ENCODE measurements at places on chromosomes 1 and 21.

GRCh38 chr1:228076796-228077430 lies 5.6 kb upstream of the ARF1 start:
- DNase-seq = no peak

DNA sequence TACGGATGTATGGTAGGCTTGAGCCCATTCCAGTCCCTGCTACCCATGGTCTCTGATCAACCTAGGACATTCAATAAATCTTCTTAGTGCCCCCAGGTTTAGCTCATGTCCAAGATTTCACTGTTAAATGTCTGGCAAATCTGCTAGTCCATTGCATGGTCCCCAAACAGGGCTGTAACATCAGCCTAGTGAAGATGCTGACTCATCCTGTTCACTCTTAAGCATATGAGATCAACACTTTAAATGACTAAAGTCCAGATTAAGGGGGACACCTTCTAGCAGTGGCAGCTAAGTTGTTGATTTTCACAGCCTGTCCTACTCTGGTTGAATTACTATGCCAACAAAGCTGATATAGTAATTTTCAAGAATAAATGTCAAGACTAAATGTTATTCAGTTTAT lies 46.5 kb upstream of the NUF2 start:
- no peak for DNase-seq

GRCh38 chr1:178486100-178487069 lies 10.4 kb downstream of the CLEC20A start:
- no peak for DNase-seq

DNA sequence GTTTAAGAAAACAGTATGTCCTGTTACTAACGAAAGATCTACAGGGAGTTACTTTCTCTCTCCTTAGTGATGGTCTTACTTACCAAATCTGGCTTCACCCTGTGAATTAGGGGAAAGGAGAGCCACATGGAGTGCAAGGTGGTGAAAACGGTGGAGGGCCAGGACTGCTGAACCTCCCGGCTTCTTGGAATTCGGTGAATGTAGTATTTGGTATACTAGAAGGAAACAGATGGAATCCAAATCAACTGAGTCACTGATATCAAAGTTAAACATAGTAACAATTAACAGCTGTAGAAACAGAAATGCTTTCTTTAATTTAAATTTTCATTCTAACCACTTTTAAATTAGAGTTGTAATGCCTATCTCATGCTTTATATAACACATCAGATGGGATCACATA lies 45.7 kb downstream of the ALG14 start:
- no peak for DNase-seq

DNA sequence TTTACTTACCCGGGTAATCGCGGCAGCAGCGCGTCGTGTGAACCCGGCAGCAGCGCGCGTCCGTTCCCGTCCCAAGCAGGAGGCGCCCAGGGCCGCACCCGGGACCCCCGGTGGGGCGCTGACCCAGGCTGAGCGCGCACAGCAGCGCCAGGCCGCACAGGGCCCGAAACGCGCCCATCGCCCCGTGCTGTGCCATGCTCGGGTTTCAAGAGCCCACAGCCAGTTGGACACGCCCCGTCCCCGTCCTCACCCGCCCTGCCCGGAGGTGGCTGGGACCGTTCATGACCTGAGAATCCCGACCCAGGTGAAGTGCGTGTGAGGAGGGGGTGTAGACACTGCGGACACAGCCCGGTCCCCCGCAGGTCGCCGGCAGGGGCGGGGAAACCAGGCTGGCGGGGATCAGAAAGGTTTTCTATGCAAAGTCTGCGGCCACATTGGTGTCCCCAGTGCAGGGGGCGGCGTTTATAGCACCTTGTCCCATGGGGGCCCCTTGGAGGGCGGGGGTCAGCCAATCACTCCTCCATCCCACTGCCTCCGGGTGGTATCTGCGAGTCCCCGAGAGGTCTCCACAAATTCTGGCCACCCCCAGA lies at the start of gene TNFRSF18:
Gene TNFRSF18 (minus strand): TSS at position 217 of the 590 bp plus-strand sequence. CDS start 21 bp downstream, at position 196.
- peak; percentile 48 for DNase-seq

DNA sequence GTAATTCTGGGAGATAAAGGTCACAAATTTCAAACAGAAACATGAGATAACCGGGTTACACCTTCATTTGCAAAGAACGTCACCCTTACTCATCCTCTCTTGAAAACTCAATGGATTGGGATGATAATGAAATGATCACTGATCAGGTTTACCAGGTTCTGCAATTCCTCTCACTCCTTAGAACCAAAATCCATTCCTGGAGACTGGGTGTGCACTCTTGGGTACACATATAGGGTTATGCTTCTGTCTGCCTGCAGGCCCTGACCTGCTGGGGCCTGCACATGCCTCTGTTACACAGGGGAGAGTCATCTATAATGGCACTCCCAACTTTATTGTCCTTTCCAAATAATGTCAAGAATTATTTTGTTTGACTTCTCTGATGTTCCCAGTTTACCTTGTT lies 8.3 kb downstream of the SUSD4 start:
- DNase-seq = no peak

- DNase-seq = no peak
Observed at GRCh38 chr1:99439433-99440075, 175.3 kb downstream of the PLPPR4 start.

- DNase-seq = no peak
Observed at GRCh38 chr1:160416369-160416768, 16.0 kb downstream of the VANGL2 start.

DNA sequence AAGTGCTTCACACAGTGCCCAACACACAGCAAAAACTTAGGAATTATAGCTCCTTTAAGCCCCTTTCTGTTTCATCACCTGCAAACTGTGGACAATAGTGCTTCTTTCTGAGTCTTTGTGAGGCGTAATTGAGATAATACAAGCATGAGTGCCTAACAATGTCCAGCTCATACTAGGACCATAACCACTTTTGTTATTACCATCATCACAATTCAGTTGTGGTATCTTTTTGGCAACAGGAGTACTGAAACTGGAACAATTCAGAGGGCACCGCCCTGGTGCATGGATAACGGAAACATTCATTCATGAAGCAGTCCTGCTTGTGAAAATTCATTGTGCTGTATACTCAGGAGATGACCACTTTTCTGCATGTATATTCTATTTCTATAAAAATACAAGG lies 18.2 kb downstream of the DNAJC11 start:
- no peak for DNase-seq

DNA sequence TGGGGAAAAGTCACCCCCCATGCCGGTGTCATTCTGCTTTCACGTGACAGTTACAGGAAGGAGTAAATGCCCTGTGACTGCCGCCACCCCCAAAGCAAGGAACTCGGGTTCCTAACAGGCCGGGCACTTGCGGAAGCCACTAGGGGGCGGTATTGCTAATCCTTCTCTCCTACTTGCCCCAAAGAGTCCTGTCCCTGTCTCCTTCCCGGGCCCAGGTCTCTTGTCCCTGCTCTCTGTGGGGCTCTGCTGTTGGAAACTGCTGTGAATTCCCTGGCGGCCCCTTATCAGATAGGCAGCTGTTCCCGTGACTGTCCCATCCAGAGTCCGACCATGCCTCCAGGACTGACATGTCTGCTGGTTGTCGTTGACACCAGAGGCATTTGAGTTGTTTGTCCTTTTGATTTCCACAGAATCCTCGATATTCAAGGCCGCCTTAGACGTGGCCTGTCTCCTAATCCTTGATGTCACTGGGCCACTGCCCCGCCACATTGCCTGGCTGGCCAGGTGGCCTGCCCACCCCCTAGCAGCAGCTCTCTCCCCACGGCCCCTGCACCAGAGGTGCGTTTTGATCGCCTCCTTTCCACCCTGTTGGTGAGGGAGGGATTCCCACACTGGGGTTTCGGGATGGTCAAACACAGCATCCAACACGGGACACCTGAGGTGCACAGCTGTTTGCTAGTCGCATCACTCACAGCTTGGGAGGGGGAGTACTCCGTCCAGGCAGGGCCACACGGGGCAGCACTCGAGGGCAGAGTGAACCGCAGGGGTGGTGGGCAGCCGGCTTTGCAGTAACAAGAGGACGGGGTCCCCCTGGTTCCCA lies 37.3 kb downstream of the CHAF1B start:
- DNase-seq = no peak

DNA sequence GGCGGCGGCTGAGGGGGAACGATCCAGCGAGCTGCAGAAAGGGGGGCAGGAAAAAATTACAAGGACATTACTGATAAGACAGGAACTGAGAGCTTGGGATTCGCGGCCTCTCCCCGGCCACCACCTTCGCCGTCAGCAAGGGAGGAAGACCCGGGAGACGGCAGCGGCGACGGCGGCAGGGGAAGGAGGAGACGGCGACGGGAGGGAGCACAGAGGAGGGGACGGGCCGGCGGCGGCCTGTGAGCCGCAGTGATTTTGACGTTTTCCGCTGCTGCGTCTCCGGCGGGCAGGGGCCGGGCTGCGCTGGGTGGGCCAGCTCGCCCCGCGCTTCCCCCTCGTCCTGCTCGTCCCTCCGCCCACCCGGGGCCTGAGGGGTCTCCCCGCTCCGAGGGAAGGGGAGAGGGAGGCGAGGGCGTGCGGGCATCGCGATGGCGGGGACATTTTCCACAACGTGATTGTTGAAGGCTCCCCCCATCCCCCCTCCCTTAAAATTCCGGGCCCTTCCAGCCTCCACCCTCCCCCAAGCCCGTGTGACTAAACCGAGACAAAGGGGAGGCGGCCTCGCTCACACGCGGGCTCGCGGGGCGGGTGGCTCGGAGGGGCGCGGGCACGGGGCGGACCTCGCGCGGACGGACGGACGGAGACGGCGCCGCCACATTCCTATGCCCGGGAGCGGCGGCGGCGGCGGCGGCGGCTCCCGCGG lies 407 bp downstream of the CAMSAP2 start:
- DNase-seq = peak; percentile 95

GRCh38 chr1:2289607-2290006 lies 61.5 kb downstream of the SKI start:
- DNase-seq = no peak

DNA sequence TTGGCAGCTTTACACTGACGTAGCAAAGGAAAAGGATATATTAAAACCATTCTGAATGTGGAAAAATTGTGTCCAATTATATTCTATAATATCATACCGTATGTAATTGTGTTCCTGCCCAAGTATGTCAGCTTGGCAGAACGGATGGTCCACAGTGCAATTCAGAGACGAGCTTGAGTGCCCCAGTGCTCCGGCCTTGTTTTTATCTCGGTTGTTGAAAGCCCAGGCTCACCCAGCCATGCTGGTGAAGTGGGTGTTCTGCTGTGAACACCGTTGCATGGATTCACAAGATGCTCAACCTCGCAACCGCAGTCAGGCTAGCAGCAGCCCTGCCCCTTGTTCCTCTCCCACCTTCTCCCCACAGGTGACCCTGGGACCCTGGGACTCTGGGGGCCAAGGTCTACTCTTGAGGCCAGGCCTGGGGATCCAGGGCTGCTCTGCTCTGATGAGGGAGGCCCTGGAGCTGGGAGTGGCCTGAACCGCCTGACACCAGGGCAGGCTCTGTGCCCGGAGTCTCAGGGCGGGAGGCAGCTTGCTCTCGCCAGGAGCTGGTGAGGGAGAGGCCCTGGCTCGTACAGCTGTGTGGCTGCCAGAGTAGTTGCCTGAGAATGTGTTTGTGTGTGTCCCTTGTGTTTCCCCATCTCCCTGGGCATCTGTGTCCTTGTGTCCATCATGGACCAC lies 11.2 kb downstream of the PTPRF start:
- DNase-seq = peak; percentile 79

- no peak for DNase-seq
Observed at GRCh38 chr1:89990976-89991831, 3.7 kb upstream of the ZNF326 start.

DNA sequence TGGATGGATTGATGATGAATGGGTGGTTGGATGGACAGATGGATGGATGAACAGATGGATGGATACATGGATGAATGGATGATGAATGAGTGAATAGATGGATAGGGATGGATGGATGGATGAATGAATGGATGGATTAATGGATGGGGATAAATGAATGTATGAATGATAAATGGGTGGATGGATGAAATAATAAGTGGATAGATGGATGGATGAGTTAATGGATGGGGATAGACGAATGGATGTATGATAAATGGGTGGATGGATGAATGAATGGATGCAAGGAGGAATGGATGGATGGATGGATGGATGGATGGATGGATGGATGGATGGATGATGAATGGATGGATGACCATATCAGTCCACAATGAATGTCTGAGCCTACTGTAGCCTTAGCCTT lies 381.9 kb downstream of the SETD4 start:
- DNase-seq = no peak

DNA sequence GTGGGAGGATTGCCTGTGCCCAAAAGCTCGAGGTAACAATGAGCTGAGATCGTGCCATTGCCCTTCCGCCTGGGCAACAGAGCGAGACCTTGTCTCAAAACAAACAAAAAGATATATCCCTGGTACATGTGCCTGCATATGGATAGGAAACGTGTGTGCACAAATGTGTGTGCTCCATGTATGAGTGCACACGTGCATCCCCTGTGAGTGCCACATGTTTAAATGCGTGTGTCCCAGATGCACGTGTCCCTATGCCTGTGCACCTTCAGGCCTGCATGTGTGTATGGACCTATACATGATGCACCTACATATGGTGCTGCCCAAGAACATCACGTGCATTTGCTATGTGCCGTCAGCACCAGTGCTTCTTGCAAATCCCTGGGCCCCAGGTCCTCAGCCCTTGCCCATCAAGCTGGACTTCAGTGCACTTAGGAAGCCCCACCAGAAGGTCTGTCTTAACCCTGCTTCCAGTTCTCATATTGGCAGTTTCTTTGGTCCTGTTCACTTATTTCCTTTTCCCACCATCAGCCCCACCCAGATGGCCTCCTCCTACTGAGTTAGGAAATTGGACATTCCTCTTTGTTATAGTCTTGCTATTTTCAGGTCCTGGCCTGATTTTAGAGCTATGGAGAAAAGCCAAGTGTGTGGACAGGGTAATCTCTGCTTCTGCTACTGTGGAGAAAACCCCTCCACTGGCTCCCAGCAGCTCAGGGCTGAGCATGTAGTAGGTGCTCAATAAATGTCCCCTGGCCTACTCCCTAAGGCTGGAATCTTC lies 15.4 kb downstream of the TIE1 start:
- no peak for DNase-seq

DNA sequence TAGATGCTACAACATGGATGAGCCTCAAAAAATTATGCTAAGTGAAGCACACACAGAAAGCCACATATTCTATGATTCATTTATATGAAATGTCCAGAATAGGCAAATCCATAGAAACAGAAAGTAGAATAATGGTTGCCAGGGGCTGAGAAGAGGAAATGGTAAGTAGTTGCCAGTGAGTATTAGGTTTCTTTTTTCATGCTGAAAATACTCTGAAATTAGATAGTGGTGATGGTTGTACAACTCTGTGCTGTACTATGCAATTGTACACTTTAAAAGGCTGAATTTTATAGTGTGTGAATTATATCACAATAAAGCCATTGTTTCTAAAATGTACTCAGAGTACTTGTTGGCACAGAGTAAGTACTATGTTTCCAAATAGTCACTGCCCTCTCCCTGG lies 15.5 kb upstream of the GFI1 start:
- DNase-seq = no peak

- no peak for DNase-seq
Observed at GRCh38 chr1:95407131-95407885, 173.3 kb downstream of the RWDD3 start.

GRCh38 chr21:36491209-36491910 lies 11.4 kb upstream of the CLDN14 start:
- no peak for DNase-seq

DNA sequence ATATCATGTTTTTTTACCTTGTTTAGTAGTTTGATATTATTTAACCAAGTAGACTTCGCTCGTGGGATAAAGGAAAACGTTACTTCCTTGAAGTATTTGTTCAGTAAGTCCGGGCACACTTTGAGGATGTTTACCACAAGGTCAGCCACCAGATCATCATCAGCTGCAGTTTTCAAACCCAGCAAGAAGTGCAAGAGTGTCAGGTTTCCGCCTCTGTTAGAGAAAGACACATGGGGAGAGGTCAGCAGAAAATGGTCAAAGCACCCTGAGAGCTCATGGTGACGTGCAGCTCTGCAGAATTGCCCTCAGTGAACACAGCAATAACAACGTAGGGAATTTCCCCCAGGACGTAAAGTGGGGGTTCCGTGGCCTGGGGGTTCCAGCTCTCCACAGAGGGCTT lies 24.4 kb downstream of the URB1 start:
- no peak for DNase-seq

All from right forelimb (tissue), 1 donor.